Mucosa of descending colon (tissue), 3 donors: ENCODE measurements at places on chromosomes 5 and 9. TPM values are rescaled to one million over a fixed set of nuclear protein-coding genes. Genes with fewer than 3 reads are reported as not detected.

DNA sequence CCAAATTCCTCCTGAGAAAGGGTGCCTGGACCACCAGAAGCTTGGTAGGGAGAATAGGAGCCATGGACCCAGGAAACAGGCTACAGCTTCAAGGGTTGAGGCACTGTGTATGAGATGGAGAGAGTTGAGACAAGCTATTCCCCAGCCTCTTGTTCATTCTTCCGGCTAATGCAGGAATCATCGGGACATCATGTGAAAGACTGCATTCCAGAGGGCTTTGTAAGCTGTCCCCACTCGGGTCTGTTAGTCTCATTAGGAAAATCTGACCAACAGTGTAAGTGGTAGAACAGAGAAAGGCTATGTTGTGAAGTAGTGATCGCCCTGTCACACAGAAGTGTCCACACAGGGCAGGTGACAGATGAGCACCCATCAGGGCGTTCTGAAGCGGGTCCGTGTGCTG lies 81.4 kb downstream of the GABBR2 start:
- no peak for DNase-seq

DNA sequence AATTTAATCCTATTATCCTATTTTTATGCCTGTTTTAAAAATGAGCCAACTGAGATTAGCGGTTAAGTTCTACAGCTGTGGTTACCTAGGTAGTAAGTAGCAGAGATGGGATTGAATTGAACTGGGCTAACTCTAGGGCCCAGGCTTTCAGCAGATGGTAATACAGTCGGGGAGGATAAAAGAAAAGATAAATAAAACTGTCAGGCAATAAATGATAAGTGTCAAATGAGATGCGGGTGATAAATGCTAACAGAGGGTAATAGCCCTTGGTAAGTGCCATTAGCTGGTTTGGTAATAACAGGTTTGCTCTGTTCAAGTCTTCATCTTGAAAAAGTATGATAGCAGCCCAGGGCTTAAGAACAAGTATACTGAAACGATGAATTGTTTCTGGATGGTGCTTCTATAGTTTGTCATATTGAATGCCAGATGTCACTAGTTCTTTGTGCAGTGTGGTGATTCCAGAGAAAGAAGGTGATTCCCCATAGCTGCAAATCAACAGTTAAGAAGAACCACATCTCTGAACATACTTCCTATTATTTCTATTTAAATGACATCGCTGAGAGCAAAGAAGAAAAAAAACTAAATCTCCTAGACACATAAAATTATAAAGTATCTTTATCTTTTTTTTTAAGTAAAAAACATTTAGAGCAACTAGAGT lies 360.8 kb upstream of the PANK3 start:
- DNase-seq: no peak

- no peak for DNase-seq
Measured at GRCh38 chr5:116632890-116633289, 58.3 kb upstream of the SEMA6A start.

Gene LCN9
- total RNA-seq: not detected

Gene PCDHGA4
- total RNA-seq: 1.2 TPM
